ENCODE measurements at places on chromosomes 13 and 19.
A peak's percentile ranks its signal among the peaks of the same experiment; 100 is the strongest.

- DNase-seq: no peak
Measured at GRCh38 chr13:21478881-21479808, 20.0 kb upstream of the ZDHHC20 start.

GRCh38 chr13:45521297-45521696 lies 56.6 kb downstream of the COG3 start:
- no peak for DNase-seq

DNA sequence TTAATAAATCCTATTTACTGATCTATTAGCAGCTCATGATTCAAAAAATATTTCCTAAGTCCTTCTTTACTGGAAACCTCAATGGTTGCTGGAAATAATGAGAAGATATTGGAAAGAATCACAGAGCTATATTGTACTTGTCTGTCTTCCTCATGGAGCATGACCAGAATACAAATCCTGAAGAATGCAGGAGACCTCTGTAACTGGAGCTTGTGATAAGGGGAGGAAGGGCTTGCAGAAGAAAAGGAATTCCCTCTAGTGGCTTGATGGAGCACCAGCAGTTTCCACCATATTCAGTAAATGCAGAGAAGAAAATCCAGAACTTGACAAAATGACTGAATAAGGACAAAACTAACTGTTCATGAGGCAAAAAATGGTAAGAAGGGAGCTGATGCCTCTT lies 1333.1 kb downstream of the EFNB2 start:
- peak; percentile 25 for DNase-seq

DNA sequence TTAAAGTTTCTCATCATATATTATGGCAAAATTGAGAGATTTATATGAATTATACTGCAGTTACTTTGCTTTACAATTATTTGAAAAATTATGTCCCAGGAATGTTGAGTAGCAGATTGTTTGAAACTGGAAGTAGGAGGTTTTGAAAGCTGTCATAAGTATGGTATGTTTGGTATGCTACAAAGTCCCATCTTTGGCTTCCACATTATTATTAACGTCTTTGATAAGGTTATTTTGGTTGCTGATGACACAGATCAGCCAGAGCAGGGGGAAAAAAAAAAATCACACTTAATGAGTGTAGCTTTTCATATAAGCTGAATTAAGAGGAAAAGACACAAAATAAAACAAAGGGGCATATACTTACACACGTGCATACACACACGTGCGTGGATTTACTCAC lies 130.1 kb downstream of the SLITRK1 start:
- DNase-seq: no peak

GRCh38 chr13:113002206-113002912 lies 33.3 kb downstream of the MCF2L start:
- DNase-seq: peak; percentile 57

- peak; percentile 95 for DNase-seq
Measured at GRCh38 chr19:13764101-13764807, at the start of gene MRI1. TSS of gene MRI1 (plus strand) at chr19:13764522. CDS start at chr19:13764589, 67 bp downstream.

GRCh38 chr19:49581007-49581508 lies at the start of gene PRRG2:
TSS of gene PRRG2 (plus strand) at chr19:49581316. CDS start at chr19:49583220, 1,904 bp downstream.
- peak; percentile 15 for DNase-seq

GRCh38 chr13:109301726-109302125 lies 484.7 kb downstream of the IRS2 start:
- DNase-seq: no peak

DNA sequence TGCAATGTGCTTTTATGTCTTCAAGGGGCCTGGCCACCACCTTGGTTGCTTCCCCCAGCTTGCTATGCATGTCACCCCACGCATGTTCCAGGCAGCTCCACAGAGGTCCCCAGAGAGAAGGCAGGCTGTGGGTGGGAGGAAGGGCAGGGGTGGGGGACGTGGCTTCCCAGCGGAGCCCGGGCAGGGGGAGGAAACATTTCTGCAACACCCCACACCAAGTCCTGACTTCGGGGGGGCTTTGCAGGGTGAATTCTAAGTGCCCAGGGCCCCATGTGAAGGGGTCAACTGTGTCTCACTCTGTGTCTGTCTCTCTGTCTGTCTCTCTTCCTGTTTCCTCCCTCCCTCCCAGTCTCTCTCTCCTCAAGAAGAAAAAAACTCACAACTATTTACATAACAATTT lies 39.6 kb downstream of the LTBP4 start:
- DNase-seq: peak; percentile 26

DNA sequence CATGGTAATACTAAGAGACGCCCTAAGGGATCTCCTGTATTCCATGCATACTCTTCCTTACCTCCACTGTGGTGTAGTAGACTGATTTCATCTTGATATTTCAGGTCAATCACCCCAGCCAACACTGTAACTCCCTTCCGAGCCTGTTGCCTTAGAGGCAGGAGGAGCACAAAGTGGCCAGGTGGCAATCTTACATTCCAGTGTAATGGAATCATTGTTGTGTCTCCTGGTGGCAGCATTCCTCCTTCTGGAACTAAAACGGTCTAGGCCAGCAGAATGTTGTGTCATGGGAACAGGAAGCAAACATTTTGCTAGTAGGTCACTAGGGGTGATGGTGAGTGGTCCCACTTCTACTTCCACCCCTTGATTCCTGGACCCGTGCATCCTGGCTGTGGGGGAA lies 405.7 kb upstream of the SLC10A2 start:
- DNase-seq: no peak

GRCh38 chr13:100808330-100809128 lies 133.9 kb upstream of the TMTC4 start:
- no peak for DNase-seq

DNA sequence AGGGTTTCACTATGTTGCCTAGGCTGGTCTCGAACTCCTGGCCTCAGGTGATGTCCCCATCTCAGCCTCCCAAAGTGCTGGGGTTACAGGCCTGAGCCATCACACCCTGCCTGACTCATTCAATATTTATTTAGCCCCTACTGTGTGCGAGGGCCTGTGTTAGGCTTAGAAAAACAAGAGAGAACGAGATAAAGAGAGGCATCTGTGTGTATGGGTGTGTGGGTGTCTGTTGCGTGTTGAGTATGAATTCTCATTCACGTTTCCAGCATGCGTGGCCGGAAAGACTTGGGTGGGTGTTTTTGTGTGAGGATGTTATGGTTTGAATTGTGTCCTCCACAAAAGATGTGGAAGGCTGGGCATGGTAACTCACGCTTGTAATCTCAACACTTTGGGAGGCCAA lies 9.5 kb downstream of the GADD45B start:
- DNase-seq: no peak

DNA sequence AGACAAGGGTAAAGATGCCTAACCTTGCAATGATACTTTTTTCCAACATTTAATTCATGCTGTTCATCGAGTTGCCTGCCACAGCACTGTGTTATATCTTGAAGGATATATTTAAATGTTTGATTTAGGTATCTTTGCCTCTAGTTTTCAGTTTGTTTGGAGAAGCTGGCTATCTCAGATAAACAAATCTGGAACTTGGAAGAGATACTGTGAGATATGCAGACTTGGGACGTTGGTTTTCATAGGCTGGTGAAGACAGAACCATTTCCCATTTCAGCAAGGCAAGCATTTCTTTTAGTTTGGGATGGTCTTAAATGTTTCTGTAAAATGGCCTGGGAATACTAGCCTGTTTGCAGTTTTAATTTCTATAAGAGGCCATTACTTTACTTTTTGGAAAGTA lies 3.3 kb downstream of the RNASEH2B start:
- DNase-seq: no peak

GRCh38 chr13:111904166-111904565 lies 162.8 kb upstream of the SOX1 start:
- no peak for DNase-seq

DNA sequence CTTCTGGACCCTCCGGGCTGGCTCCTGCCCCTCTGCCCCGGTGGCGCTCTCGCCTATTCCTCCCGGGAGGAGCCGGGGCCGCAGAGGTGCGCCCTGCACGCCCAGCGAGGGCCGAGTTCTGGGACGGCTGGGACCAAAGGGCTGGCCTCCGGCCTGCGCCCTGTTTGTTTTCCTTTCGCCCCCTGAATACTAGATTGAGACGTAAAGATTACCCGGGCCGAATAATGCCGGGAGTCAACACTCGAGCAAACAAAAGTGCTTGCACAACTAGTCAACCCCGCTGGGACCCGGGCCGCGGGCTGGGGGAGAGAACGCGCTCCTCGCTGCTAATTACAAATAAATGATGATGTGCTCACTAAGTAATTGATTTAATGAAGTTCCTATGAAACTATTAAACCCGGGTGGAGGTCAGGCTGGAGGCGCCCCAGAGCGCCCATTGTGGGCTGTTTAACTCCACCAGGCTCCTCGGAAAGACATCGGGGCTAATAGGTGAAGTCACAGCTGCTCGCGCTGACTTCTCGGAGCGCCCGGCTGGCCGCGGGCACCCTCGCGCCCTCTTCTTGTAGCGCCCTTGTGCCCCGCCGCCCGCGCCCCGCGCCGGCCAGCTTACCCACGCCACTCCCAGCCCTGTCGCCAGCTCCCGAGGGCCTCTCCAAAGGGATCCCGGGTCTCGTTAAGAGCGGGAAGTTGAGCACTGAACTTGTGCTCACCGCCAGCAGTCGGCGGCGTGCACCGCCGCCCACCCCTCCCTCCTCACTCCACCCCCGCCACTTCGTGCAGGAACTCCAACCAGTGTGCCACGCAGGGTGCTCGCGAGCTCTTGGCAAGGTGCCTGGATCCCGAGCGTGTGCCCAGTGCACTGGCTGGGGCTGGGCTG lies 14.9 kb downstream of the ZIC5 start:
- DNase-seq: no peak

GRCh38 chr19:50326101-50326664 lies 3.0 kb downstream of the KCNC3 start:
- DNase-seq: no peak

DNA sequence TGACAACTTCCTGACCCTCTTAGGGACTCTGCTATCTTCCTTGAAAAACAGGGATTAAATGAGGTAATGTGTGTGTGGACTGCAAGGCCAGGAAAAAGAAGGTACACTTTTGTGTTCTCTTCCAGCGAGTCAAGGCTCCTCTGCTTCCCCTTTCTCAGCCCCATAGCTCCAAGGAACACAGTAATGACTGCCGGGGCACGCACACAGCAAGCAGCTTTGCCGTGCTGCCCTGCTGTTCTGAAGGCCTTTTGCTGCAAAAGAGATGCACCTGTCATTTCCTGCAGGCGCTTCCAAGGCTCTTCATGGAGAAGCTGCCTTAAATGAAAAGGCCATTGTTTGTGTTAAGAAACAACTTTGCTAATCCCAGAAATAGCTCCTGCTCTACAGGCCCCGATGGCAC lies 84.6 kb downstream of the CYSLTR2 start:
- no peak for DNase-seq

DNA sequence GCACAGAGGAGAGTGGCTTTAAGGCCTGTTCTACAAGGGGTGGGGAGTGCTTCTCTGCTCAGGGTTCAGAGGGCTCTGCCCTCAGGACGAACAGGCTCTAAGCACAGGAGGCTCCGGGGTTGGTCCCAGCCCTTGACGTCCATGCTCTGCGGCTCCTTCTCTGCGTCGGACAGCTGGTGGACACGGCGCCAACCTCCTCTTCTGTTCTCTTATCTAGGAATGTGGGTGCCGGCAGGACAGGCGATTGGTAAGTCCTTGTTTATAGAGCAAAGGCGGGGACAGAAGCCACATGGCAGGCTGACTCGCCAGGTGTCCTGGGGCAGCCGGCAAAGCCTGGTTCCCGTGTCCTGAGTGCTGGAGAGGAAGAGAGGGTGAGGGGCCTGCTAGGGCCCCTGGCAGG lies 8.4 kb upstream of the RPS15 start:
- DNase-seq: no peak
